ENCODE measurements at places on chromosomes 16 and 17.

- no peak for DNase-seq
Observed at GRCh38 chr17:8986295-8986694, 20.8 kb upstream of the PIK3R5 start.

GRCh38 chr16:72752004-72752695, 295.8 kb downstream of the ZFHX3 start:
- peak; percentile 12 for DNase-seq

- no peak for DNase-seq
Observed at GRCh38 chr16:66572356-66572755, 6.1 kb downstream of the CMTM1 start.

DNA sequence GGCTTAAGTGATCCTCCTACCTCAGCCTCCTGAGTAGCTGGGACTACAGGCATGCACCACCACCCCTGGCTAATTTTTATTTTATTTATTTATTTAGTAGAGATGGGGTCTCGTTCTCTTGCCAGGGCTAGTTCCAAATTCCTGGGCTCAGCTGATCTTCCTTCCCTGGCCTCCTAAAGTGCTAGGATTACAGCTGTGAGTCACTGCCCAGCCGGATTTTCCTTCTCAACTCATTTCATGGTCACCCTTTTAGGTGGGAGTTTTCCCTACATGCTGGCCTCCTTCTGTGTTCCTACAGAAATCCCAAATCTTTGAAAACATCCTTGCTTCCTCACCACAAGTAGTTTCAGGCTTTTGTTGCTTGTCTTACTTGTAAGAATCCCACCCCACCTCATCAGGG, 102.1 kb upstream of the SIAH1 start:
- DNase-seq: no peak

DNA sequence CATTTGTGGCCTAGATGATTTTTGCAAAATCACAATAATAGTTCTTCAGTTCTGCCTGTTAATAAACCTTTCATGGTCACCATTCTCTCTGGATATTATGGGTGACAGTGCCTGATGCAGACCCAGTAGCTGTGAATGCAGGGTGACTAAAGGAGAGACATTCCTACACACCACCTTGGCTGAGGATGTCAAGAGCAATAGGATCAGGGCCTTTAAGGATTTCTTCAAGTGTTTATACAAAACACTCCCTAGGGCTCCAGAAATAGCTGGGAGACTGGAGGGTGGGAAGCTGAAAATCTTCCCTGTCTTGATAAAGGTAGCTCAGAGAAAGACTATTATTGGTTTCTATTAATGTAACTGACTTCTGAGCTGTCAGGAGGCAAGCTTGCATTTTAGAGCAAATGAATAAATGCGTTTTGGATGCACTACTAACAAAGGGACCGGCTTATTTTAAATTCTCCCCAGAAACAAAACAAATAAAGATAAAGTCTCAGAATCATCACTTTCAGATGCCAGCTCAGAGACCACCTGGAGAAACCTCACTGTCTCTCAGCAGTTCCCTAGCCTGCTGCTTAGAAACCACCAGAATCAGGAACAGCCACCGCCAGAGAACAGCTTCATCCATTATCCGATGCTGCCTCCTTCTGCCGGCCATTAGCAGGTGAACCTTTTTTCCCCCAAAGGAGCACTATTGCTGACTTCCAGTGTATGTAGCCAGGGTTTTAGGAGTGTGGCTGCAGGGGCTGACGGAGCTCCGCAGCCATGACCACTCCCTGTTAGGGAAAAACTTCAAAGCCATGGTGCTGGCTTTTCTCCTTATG, 171.4 kb upstream of the DYNLRB2 start:
- DNase-seq: peak; percentile 4

DNA sequence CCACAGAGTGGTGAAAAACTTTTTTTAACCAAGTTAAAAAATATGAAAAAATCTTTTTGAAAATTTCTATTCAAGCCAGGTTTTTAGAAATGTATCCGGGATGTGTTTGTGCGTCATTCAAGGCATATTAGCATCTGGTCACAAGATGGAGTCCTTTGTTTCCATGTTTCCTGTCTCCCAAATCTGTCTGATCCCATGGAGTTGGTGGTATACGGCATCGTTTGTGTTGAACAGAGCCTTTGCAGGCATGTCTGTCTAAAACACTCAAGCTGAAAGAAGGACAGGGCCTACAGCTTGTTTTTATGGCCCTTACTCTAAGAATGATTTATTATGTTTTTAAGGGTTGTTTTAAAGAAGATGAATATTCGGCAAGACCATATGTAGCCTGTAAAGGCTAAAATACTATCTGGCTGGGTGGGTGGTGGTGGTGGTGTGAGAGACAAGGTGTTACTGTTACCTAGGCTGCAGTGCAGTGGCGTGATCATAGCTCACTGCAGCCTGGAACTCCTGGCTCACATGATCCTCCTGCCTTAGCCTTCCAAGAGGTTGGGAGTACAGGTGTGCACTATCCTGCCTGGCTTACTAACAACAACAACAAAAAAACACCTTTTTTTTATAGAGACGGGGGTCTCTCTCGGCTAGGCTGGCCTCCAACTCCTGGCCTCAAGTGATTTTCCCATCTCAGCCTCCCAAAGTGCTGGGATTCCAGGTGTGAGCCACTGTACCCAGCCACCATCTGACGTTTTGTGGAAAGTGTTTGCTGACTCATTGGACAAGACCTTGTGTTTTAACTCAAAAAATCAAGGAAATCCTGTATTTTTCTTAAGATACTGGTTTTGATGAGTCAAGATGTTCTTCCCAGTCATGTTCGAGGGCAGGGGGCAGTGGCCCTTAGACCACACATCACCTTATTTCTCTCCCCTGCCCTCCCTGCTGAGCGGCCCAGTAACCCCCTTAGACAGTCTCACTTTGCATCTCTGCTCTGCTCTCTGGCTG, 52.2 kb downstream of the NDE1 start:
- DNase-seq: no peak

All from NCI-H510A (cell line).